Kidney (tissue), 22 donors: ENCODE measurements at places on chromosomes 2 and 18.

GRCh38 chr18:57427429-57428201, 7.6 kb upstream of the ONECUT2 start:
- peak; percentile 29 for DNase-seq

DNA sequence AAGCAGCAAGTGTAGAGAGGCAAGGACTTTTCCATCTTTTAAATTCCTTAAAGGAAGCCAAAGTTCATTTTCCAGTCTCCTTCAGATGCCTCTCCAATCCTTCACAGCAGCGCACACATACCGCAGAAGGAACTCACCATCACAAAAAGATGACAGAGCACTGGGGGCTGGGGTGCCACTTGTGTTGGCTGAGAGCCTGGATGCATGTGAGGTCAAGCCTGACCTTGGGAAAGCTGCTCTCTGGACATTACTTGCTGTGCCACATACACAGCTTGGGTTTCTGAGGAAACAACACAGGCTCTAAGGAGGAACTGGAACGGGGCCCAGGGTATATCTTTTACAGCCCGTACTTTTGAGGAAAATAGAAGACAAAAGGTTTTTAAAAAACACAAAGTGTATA, 364.3 kb upstream of the MEX3C start:
- no peak for DNase-seq

GRCh38 chr2:4980995-4981394, 711.2 kb upstream of the SOX11 start:
- DNase-seq = no peak

GRCh38 chr18:37481491-37481890, 84.1 kb downstream of the CELF4 start:
- DNase-seq = no peak

DNA sequence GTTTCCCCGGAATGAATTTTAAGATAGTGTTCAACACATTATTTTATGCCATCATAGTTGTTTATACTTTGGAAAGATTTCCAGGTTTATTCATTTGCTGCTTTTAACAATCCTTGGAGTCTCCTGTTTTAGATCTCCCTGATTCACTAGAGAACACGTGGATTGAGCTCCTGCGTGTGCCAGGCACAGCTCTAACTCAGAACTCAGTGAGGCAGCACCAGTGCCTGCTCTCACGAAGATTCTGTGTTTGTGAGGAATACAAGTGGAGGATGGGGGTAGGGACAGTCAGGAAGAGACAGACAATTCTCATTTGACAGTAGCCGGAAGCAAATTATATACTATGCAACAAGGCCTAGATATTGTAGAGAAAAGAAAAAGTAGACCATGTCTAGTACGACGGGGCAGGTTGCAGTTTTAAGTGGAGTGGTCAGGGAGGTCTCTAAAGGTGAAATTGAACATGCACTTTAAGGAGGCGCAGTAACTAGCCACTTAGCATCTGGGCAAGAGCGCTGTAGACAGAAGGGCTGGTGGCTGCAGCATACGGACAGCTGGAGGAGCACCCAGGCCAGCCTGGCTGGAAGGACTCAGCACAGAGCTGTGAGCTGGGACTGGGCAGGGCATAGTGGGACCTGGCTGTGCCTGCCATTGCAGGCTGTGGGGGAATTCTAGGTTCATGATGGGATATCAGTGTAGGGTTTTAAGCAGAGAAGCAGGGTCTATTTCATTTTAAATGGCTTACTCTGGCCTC, 24.3 kb downstream of the RNF144A start:
- no peak for DNase-seq

- DNase-seq = no peak
These were observed 61.1 kb upstream of the RAPH1 start for GRCh38 chr2:203596183-203596582.

- DNase-seq = peak; percentile 12
These were observed 4.2 kb upstream of the LANCL1 start for GRCh38 chr2:210480764-210481163.

- DNase-seq = no peak
These were observed 38.1 kb downstream of the AGFG1 start for GRCh38 chr2:227509824-227510619.

DNA sequence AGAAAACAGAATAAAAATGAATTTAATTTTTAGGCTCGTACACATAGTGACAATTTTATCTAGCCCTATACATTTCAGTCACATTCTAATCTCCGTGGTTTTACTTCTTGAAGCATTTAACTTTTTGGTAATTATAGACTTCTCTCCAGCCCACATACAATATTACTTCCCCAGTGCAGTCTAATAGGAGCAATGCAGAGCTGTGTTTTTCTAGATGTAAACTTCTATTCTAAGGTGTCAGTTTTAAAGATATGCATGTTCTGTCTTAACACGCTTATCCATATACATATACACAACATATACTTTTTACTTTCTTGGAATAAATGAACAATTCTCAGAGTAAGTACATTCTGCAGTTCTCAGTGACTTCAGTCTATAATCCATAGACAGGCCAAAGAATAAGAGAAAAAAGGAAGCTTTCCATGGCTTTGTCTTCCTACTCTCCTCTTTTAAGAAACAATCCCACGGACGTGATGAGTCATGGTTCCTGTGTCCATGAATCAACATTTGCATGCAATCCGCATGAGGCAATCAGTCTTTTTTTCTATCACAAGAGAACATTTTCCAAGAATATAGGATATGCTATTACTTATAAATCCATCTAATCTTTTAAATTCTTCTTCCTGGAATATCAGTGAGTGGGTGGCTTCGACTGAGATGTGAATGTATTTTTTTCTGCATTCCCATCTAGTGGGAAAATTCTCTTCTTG, 42.8 kb downstream of the CCDC102B start:
- no peak for DNase-seq
